Sigmoid colon (tissue), 7 donors: ENCODE measurements at places on chromosomes 11 and 22. TPM values are rescaled to one million over a fixed set of nuclear protein-coding genes. Genes with fewer than 3 reads are reported as not detected.
A peak's percentile ranks its signal among the peaks of the same experiment; 100 is the strongest.

The CHRNA10 gene
- 0.68 TPM for total RNA-seq

DNA sequence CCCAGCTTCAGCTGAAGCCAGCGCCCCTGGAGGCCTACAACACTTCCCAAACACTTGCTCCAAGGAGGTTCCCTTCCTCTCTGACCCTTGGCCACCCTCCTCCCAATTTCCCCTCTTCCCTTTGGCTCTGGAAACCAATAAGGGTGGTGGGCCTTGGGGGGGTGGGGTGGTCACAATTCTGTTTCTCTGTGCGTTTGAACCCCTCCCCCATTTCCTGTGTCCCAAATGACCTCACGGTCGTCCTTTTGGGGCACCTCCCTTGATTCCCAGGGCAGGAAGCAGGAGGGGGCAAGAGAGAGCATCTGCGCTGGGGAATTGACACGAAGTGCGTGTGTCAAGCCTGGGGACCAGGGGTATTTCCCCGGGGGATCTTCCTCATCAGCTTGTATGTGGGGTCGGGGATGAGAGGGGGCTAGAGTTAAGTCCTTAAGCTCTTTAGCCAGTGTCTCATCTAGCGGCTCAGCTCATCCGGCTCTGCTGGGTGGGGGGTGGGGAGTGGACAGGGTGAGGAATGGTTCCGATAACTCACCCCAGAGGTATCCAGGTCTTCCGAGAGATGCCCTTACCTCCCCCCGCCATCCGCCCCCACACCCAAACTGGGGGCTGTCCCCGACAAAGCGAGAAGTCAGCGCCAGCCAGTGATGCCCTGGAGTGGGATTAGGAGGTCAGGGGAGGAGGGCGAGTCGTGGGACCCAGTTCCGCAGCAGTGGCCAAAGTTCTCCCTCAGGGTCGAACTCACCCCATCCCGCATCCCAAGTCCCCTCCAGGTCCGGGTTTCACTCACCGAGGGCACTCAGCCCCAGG lies 587 bp downstream of the ESAM start:
- H3K4me3 ChIP-seq = peak overlapping the region; percentile 7
- no peak for DNase-seq

DNA sequence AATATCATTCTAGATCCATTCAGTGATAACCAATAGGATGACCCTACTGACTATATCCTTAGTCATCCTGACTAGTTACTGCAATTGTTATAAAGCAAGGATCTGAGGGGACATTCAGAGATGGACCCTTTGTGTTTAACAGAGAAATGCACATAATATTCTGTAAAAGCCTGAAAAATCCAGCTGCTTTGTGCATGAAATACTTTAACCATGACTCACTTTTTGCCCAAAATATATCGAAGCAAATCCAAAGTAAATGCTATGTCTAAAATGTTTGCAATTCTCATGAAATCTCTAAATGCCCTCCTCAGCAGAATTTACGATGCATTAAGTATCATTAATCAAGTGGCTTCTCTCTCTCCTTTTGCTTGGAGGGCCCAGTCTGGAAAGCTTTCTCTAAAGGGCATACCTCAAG lies 178.8 kb upstream of the MTMR2 start:
- peaks cover 37% of the 10 kb centered on the region for H3K4me1 ChIP-seq
- no peaks in the 10 kb centered on the region for H3K27me3 ChIP-seq
- no peak for DNase-seq
- no peak overlapping the region for H3K27ac ChIP-seq

The ABCG4 gene
- total RNA-seq = 0.27 TPM

DNA sequence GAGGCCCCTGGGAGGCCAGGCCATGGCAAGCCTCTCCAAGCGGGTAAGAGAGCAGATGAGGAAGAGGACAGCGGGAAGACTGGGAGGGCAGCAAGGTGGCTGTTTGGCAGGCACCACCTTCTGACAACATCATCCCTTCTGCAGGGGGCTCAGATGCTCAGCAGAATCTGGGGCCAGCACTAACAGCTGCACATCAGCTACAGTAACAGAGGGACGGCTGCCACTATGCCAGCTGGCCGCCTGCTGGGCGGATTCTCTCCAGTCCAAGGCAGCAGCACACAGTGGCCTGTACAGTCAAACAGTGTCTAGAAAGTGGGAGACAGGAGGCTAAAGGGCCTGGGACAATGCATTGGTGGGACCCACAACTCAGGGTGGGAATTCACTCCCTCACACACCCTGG lies 10.7 kb upstream of the TXN2 start:
- no peaks in the 10 kb centered on the region for H3K36me3 ChIP-seq
- H3K27me3 ChIP-seq = no peaks in the 10 kb centered on the region
- H3K4me1 ChIP-seq = no peaks in the 10 kb centered on the region
